Islet precursor cell (in vitro differentiated cells): ENCODE measurements at places on chromosomes 1 and 21.
A peak's percentile ranks its signal among the peaks of the same experiment; 100 is the strongest.

- no peak for DNase-seq
Observed at GRCh38 chr1:171468120-171468750, 17.1 kb upstream of the PRRC2C start.

DNA sequence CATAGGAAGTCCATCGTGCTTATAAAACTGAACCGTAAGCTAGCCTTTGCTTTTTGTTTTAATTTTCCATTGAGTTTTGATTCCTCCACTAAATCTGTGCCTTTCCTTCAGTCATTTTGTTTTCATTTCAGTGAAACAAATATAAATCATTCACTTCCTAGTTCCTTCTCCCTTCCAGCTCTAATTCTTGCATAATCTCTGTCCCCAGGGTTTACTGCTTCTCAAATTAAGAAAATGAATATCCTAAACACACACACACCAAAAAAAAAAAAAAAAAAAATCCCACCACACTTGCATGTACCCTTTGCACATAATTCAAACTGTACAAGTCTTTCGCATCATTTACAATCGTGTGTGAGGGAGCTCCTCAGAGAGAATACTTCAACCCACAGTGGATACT is 6.8 kb downstream of the KCNH1 start:
- DNase-seq = no peak

GRCh38 chr21:43928222-43929125 is 63.5 kb downstream of the AGPAT3 start:
- no peak for DNase-seq

- no peak for DNase-seq
Observed at GRCh38 chr1:6198646-6199297, 623 bp downstream of the RPL22 start.

DNA sequence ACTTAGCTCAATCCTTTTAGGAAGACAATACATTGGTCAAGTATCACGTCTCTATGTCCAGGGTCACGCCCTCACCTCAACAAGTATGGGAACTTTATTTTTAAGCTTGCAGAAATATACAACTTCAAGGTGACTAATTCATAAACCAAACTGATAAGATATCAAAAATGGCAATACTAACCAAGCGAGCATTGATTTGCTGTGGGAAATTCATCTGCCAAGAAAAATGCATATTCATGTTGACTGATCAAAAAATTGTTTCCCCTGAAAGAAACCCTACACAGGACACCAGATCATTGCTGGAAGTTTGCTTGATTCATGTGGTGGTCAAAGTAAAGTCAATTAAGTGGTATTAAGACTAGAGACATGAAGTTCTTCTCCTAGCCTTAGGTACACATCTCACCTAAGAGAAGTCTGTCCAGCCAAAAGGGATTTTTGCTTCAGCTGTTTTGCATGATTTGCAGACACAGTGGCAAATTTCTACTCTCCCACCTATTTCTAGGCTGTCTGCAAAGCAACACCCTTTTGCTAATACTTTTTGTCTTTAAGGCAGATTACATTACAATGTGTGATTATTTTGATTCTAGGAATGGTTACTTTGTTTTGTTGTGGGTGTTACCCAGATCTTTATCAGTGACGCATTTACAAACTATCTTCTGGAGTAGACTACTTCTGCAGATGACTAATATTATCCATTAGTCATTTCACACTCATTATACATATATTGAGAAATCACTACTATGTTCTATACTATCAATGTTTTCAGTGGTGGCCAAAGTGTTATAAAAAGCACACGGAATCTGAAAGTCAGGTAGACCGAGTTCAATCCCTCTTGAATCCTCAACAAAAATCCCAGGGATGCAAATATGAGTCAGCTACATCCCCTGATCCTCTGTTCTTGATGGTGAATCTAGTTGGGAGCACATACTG is 12.4 kb downstream of the SAMSN1 start:
- no peak for DNase-seq

DNA sequence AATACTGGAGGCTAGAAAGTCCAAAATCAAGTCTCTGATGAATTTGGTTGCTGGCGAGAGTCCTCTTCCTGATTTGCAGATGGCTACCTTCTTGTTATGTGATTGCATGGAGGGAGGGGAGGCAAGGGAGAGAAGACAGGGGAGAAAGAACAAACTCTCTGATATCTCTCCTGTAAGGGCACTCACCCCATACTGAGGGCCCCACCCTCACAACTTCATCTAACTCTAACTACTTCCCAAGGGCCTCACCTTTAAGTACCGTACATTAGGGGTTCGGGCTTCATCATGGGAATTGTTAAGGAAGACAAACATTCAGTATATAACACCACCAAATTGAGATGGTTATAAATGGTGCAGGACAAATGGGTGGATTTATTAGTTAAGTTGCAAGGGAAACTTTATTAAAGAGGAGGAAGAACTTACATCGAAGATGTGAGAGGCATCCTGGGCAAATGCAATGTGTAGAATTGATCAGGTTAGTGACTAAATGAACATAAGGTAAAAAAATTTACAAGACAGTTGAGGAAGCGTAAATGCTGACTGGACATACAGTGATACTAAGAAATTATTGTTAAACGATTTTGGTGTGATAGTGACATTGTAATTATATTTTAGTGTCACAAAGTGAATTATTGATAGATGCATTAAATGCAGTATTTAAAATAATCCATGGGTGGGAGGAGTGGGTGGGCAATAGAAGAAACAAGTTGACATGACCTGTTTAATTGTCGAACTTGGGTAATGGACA is 10.6 kb downstream of the OR2B11 start:
- peak; percentile 7 for DNase-seq

DNA sequence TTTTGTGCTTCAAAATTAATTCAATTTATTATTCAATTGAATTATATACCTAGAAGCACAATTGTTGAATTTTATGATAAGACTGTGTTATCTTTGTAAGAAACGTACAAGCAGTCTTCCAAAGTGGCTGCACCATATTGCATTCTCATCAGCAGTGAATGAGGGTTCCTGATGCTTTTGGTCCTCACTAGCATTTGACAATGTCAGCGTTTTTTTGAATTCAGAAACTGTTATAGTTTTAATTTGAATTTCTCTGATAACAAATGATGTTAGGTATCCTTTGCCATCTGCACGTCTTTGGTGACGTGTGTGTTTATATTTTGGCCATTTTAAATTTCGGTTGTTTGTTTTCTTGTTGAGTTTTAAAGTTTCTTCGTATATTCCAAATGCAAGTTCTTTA is 553.0 kb upstream of the ZP4 start:
- no peak for DNase-seq

GRCh38 chr1:29761159-29761928 is 525.0 kb downstream of the PTPRU start:
- DNase-seq = peak; percentile 23

DNA sequence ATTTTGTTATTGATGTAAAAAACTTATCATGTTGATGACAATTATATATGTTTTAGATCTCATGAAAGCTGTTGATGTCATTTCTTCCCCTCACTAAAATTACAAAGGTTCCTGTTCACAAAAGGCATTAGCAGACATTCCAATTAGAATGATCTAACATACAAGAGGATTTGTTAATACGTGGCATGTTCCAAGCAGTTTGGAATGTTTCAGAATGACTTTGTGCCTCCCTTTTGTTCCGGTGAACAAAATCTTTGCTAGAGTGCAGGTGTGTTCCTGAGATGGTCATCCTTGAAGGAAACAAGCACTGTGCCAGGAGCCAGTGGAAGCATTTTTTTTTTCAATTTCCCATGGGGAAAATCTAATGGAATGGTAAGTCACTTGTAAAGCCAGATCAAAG is 108.0 kb upstream of the KCTD3 start:
- no peak for DNase-seq

GRCh38 chr1:62735491-62736171 is 47.4 kb upstream of the DOCK7 start:
- no peak for DNase-seq

GRCh38 chr1:27154991-27155781 is at the start of gene SLC9A1:
SLC9A1 (minus strand) TSS chr1:27155125; CDS start chr1:27154334, 791 bp downstream.
- peak; percentile 97 for DNase-seq

DNA sequence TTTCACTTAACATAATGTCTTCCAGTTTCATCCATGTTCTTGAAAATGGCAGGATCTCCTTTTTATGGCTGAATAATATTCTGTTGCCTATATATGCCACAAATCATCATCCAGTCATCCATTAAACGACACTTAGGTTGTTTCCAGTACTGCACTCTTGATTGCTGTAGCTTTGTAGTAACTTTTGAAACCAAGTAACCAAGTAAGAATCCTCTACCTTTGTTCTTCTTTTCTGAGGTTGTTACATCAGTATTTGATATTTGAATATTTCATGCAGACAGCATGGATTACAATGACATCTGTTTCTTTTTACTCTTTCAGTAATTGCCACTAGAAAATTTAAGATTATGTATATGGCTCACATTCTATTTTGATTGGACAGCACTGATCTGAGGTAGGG is 22.1 kb upstream of the PRDM2 start:
- DNase-seq = no peak

- DNase-seq = no peak
Observed at GRCh38 chr1:7558041-7558461, 213.0 kb upstream of the VAMP3 start.

DNA sequence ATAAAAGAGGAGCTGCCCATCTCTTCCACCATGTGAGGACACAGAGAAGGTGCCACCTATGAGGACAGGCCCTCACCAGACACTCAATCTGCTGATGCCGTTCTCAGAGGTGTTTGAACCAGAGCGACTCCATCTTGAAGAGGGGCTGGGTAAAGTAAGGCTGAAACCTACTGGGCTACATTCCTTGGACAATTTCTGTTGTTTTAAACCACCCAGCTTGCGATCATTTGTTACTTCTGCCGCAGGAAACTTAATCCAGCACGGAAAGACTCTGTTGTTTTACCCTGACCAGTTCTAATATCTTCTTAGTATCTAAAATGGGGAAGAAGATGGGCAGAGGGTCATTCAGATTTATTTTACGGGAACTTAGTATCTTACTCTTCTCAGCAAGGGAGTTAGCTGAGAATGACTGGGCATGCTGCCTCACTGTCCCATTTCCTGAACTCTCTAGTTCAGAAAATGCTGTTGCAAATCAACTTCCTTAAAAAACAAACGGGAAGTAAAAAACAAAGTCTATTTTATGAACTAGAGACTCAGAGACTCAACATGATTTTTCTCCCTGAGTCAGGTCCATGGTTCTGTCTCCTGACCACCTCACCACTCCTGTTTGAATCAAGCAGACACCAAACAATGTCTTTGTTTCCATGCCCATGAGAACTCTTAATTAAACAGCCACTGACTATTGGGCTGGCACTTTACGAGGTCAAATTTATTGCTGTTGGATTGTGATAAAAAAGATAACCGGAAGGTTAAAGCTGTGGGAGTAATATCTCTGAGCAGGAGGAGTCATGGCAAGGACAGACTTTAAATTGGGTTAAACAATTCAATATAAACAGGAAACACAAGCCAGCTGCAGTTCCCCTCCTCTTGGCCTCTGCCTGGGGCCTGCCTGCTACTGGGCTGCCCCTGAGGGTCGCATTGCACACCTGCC is 23.8 kb upstream of the IFNAR1 start:
- no peak for DNase-seq

- no peak for DNase-seq
Observed at GRCh38 chr1:168371477-168371876, 90.8 kb downstream of the TBX19 start.

DNA sequence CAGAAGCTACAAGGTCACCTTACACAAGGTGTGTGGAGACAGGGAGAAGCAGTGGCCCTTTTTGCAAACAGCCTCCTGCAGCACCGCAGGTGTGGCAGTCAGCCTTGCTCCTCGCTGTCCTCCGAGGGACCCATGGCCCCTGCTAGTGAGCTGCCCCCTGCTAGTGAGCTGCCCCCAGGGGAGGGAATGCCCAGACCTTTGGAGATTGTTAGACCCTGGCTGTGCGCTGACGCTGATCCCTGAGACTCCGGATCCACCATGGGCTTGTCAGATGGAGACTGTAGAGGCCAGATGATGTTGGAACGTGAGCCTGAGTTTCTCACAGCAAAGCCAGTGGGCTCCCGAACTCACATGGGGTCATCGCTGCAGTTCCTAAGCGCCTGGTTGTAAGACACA is 172.2 kb downstream of the NPHP4 start:
- no peak for DNase-seq

GRCh38 chr1:27374362-27375086 is at the start of gene FCN3:
FCN3 (minus strand) TSS chr1:27374824; CDS start chr1:27374818, 6 bp downstream.
- no peak for DNase-seq

DNA sequence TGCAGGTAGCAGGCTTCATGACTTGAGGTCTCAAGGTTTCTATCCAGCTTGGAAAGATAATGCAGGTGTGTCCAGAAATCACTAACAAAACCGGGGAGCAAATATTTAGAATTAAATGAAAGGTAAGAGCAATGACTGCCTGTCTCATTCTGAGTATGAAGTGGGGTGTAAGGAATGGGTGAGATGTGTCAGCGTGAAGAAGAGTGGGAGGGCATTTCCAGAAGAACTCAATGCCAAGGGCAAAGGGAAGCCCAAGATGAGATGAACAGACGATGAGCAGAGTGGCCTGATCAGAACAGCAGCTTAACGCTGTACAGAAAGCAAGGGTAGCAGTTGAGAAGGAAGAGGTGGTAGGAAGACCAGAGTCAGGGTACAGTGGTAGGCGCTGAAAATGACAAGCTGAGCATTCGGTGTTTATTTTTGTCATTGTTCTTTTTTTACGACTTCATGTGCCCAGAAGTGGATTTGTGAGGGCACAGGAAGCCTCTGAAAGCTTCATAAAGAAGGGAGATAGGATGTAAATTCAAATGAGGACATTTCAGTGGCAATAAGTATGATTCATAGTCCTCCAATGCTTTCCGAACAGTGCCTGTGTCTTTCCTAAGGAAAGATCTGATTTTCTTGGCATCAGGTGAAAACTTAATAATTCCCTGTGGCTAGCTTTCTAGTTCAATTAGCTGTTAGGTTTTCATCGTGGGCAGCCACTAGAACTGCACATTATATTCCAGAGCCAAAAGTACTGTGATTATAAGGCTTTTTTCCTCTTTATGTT is 190.5 kb downstream of the APP start:
- no peak for DNase-seq

- DNase-seq = no peak
Observed at GRCh38 chr1:219626865-219627264, 14.0 kb upstream of the ZC3H11B start.

GRCh38 chr1:10339815-10340214 is 59.0 kb upstream of the PGD start:
- peak; percentile 93 for DNase-seq

DNA sequence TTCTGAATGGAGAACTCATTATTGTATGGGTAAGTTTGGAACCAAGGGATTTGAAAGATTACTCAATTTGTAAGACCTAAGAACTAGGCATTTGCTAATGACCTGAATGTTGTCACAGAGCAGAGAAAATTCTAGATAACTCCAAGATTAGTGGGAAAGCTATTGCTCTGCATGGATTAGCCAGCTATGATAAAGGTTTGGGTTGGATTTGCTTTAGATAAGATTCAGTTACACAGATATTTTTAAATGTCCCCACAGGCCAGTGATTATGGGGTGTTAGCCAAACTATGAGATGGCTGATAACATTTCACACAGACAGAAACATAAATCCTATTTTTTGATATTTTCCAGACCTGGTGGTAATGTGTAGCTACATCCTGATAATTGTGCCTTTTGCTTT is 88.2 kb downstream of the NTPCR start:
- no peak for DNase-seq

DNA sequence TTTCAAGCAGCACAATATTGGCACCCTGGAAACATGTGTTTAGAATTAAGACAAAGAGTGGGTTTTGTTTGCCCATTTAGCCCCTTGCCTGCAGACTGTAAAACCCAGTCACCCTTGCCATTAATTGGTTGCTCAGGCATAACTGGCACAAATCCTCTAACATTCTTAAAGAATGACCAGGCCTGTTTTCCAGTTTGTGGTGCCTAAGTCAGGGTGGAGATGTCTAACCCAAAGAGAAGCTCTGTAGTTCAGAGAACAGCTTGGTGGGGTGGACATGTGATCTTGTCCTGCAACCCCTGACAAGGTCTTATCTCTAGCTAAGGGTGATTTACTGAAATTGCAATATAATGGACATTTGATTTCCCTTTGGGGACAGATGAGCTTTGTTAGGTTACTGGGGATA is 8.8 kb upstream of the ANGPTL7 start:
- peak; percentile 58 for DNase-seq
